Left kidney (tissue), 8 donors: ENCODE measurements at places on chromosomes 11 and 22. TPM values are rescaled to one million over a fixed set of nuclear protein-coding genes. Genes with fewer than 3 reads are reported as not detected.

Gene KCNJ11
- 2.6 TPM for polyA plus RNA-seq

Gene NLRP14
- 0.83 TPM for polyA plus RNA-seq

- no peak for DNase-seq
These were observed 47.1 kb upstream of the EED start for GRCh38 chr11:86197448-86197847.

- DNase-seq = no peak
These were observed 1564.8 kb upstream of the TENM4 start for GRCh38 chr11:81005595-81005994.

DNA sequence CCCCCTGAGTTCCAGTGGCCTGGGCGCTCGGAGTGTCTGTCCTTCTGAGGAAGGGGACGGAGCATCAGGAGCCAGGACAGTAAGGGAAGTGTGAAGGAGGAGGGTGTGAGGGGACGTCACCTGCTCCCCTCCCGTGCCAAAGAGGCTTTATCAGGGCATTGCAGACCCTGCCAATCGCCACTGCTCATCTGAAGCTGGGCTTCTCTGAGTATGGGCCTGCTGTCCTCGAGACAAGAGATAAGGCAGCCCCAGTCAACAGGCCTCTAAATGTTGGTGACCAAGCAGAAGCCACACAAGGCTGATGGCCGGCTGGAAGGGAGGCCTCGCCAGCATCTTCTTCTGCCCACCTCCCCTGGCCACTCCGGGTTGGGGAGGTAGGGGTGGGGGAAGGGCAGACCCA, 29.8 kb downstream of the LIF start:
- DNase-seq = no peak
